ENCODE measurements at places on chromosomes 4 and X.
A peak's percentile ranks its signal among the peaks of the same experiment; 100 is the strongest.

GRCh38 chrX:133364196-133364595 lies 51.1 kb downstream of the GPC4 start:
- DNase-seq: no peak

DNA sequence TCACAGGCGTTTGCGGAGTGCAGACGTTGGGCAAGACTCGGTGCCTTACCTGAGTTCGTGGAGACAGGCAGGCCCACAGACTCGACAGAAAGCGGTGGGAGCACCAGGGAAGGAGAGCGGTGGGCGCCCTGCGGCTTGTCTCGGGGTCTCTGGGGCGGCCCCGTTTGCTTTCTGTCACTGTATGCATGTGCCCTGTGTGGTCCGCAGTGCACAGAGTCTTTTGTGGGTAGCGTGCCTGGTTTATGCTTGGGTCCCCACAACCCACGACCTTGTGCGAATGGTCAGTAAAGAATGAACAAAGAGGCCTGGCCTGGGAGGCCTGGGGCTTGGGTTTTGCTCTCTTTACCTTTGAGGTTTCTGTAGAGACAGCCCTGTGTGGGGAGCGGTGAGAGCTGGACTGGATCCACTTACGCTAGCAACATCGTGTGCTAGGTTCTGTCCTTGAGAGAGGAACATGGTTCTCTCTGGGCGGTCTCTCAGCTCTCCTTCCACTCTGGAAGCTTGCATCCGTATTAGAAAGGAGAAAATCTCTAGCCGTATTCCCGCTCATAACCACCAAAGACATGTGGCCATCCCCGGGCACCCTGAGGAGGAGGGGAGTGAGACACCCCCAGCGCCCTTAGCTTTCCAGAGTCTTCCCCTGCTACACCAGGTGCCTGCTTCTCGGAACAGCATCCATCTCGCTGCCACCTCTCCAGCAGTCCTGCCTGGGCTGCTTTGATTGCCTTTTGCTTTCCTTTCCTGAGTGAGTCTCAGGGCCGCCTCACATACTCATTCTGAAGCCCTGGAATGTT lies 1.2 kb downstream of the TADA2B start:
- peak; percentile 46 for DNase-seq

DNA sequence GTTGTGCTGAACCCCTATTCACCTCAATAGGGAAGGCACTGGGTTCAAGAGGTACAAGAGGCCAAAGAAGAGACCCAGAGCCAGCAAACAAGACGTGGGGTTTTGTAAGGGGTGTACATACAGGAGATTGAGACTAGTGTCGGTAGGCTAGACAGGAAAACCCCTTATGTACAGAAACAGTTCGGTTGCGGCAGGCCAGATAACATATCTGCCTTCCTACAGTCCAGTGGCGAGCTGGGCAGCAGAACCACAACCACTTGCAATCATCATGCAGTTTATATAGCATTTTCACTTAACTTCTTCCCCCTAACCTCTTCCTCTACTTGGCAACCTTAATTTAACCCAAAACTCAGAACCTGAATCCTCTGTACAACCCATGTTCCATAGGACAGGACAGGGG lies 422.2 kb downstream of the PDHA2 start:
- DNase-seq: peak; percentile 24

DNA sequence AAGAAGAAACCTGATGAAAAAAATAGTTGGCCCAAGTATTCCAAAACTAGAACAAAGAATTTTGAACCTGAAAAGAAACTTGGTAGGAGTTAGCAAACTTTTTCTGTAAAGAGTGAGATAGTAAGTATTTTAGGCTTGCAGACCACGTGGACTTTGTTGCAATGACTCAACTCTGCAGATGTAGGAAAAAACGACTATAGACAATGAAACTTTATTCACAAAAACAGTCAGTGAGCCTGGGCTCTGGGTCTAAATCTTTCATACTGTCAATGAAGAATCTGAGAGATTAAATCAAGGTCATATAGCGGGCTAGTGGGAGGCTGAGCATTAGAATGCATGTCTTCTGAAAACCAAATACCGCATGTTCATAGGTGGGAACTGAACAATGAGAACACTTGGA lies 23.0 kb downstream of the SH3D19 start:
- no peak for DNase-seq

DNA sequence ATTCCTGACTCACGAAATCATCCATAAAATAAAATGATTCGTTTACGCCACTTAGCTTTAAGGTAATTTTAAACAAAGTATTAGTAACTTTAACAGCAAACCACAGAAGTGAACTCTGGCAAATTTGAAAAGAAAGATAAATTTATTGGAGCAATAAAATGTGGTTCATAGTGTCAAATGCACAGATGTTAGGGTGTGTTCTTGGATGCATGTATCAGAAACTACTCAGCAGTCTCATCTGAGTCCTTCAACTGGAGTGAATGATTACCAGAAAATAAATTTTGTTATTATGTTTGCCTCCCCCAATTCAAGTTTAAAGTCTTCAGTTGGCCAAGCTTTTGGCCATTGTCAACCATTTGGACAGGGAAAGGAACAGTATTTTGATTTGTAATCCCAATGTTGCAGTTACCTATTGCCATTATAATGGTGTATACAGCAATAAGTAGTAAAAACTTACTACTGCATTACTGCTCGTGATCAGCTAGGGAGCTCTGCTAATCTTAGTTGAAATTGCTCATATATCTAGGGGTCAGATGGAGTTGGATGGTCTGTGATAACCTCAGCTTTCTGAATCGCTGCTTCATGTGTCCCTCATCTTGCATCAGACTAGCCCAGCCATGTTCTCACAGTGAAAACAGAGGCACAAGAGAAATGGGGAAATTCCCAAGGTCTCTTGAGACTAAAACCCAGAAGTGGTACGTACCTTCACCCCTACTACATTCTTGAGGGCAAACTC lies 254.6 kb upstream of the KCNIP4 start:
- DNase-seq: no peak

DNA sequence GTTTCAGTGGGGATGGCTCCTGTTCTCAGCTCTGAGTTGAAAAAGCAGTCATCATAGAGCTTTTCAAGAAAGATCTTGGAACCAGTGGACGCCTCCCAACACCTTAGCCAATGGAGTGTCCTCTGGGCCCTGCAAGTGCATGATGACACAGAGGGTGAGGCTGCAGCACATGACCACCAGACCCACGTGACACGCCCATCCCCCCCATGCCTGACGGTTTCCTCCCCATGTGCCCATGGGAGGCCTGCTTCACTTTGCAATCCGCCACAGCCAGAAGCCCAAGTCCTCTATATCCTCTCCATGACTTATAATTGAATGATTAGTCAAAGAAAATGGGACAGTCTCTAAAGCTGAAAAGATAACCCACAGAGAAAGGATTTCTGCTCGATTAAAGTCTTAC lies 187.0 kb downstream of the AFAP1 start:
- DNase-seq: no peak

GRCh38 chrX:38868941-38869401 lies 67.7 kb downstream of the MID1IP1 start:
- no peak for DNase-seq

DNA sequence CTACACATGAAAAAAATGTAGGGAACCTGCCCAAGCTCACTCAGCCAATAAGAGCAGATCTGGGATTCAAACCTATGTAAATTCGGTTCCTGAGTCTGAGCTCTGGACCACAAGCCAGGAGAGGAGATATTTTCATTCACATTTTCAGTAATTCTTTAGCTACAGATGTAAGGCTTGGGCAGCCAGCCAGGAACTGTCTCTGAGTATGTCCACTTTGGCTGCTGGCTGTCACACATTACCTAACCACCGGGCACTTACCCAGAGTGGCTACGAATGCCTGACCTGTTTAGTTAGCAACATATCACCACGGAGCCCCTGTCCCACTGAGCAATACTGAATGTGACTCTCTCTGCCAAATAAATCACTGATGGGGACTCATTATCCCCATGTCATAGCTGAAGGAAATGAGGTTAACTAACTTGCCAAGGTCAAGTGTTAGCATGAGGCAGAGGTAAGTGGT lies 15.3 kb downstream of the USP46 start:
- no peak for DNase-seq

GRCh38 chr4:76125816-76126215 lies 22.4 kb downstream of the NUP54 start:
- no peak for DNase-seq

- no peak for DNase-seq
These were observed 83.9 kb downstream of the MAMLD1 start for GRCh38 chrX:150446995-150447394.

DNA sequence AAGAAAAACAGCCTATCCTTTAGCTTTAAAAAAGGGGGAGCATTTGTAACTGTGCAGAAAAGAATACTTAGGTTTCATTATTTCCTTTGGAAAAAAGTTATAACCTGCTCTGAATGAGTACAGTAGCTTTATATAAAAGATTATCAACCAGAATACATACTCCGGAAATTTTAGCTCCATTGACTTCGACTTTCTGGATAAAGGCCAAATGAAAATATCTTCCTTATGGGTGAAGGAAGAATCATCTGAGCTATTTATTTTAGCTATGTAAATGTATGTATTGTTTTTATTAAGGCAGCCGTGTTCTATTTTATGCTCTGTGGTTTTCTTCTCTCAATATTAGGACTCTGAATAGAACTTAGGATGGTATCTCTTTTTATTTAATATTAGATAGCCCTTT lies 69.0 kb upstream of the ETNPPL start:
- DNase-seq: no peak

- no peak for DNase-seq
These were observed 181.1 kb upstream of the PRPS2 start for GRCh38 chrX:12610079-12610478.

GRCh38 chr4:65437102-65437501 lies 233.2 kb downstream of the EPHA5 start:
- no peak for DNase-seq

GRCh38 chr4:5758741-5759140 lies 47.7 kb downstream of the EVC start:
- no peak for DNase-seq

GRCh38 chrX:10146346-10146745 lies 10.4 kb upstream of the CLCN4 start:
- DNase-seq: no peak

GRCh38 chr4:120940547-120940946 lies 18.0 kb upstream of the PRDM5 start:
- DNase-seq: no peak

DNA sequence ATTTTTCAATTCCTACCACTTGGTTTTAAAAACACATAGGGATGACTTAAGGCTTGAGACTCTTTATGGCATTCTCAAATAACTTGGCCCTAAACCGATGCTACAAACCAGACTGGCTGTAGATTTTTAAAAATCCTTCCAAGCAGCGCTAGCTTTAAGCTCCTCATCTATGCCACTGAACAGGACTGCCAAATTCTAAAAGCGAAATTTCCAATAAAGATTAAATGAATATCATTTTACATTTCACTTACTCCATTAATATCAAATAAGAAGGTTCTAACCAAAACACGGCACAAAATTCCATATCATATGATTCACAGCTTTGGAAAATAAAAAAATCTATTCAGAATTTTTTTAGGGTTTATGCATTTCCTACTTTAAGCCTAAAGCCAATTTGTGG lies 134.2 kb downstream of the FANCB start:
- no peak for DNase-seq

- DNase-seq: no peak
These were observed 49.9 kb downstream of the DOCK11 start for GRCh38 chrX:118545510-118545909.

GRCh38 chrX:9953396-9953795 lies 13.8 kb upstream of the CLDN34 start:
- DNase-seq: no peak

- no peak for DNase-seq
These were observed 107.0 kb downstream of the PCDH18 start for GRCh38 chr4:137425281-137425680.

GRCh38 chrX:44178274-44179053 lies 165.0 kb downstream of the EFHC2 start:
- no peak for DNase-seq

GRCh38 chr4:185669288-185669687 lies 134.0 kb upstream of the PDLIM3 start:
- DNase-seq: no peak

DNA sequence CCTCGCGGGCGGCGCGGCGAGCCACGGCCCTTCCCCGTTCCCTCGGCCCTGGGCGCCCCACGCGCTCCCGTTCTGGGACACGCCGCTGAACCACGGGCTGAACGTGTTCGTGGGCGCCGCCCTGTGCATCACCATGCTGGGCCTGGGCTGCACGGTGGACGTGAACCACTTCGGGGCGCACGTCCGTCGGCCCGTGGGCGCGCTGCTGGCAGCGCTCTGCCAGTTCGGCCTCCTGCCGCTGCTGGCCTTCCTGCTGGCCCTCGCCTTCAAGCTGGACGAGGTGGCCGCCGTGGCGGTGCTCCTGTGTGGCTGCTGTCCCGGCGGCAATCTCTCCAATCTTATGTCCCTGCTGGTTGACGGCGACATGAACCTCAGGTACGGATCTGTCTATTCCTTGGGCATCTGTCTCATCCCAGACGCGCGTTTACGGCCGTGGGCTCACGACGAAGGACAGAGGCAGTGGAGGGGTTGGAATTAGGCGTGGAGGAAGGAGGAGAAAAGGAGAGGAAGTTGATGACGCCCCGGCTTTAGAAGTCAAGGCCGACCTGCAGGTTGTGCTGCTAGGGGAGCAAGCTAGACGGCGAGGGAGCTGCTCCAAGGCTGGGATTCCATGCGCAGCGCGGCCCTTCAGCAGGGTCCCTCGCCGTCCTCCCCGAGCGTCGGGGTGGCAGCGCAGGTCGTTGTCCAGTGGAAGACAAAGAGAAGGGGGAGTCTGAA lies 792 bp downstream of the SLC10A4 start:
- DNase-seq: peak; percentile 50

DNA sequence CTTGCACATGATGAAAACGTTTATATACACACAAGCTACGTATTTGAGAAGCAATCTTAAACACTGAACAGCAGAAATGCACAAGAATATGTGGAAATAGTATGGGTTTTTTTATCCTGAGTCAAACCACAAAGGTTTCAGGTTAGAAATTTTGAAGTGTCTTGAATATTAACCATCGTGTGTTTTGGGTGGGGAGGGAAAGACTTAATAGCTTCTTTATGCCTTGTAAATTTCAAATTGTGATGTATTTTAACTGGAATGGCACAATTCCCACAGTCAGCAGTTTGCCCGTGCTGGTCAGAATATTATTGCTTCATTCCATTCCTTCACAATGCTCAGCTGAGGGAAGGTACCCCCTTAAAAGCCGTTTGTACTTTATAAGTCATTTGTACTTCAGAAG lies 67.4 kb upstream of the WDR1 start:
- no peak for DNase-seq
